ENCODE measurements at places on chromosomes 13 and 19.

- DNase-seq, result no peak
Observed at GRCh38 chr13:103866048-103866447, 799.8 kb upstream of the SLC10A2 start.

- no peak for DNase-seq
Observed at GRCh38 chr13:30802501-30802900, 67.2 kb downstream of the ALOX5AP start.

GRCh38 chr13:109963384-109963783 lies 177.0 kb upstream of the IRS2 start:
- no peak for DNase-seq

- DNase-seq, result no peak
Observed at GRCh38 chr19:51507192-51507591, 5.6 kb upstream of the SIGLEC12 start.

DNA sequence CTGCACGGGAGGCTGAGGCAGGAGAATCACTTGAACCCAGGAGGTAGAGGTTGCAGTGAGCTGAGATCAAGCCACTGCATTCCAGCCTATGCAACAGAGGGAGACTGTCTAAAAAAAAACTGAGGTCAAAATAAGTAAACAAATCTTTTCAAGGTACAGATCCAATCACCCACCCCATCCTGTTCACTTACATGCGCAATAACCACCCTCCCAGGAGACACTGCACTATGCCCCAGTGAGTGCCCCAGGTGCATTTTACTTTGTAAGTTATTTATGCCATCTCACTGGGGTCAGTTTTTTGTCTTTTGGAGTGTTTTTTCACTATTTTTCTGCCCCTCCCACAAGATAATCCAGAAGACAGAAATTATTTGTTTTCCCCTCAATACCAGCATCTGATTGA lies 6.9 kb upstream of the ZNF253 start:
- DNase-seq, result no peak

DNA sequence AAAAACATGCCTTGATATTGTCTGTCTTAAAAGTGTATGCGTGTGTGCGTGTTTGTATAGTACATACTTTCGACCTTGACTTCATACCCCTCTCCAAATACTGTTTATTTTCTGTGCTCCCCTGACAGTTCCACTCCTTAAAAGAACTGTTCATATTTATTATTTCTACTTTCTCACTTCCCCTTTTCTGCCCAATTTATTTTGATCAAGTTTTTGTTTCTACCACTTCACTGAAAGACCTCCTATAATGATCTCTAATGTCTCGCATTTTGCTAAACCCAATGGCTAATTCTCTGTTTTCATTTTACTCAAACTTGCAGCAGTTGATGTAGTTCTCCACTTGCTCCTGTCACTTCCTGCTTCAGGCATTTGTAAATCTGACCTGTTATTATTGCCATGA lies 426.1 kb upstream of the KLF12 start:
- DNase-seq, result no peak

DNA sequence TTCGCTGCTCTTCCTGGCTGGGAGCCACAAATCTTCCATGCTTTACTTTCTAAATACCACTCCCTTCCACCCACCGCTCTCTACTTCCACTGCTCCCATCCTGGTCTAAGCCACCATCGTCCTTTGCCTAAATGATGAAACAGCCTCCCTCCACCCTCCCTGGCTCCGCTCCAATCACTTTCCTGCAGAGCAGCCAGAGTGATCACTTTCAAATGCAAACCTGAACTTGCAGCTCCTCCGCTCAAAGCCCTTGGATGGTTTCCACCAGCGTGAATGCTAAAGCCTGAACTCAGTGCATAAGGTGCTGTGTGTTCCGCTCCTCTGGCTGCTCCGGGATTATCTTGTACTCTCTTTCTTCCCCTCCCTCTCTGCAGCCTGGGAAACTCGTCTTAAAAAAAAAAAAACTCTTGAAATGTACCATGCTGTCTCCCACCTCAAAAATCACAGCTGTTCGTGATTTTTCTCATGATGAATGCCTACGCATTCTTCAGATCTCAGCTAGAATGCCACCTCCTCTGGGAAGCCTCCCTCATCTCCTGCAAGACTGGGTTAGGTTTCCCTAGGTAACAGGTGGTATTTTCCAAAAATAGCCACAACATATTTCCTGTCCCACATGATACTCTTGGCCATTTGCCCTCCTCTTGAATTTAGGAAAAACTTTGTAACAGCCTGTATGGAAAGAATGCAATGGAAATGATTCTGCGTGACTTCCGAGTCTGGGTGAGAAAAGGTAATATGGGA lies 3.7 kb upstream of the SIN3B start:
- no peak for DNase-seq

- peak; percentile 80 for DNase-seq
Observed at GRCh38 chr13:33251131-33251661, 34.4 kb downstream of the STARD13 start.

DNA sequence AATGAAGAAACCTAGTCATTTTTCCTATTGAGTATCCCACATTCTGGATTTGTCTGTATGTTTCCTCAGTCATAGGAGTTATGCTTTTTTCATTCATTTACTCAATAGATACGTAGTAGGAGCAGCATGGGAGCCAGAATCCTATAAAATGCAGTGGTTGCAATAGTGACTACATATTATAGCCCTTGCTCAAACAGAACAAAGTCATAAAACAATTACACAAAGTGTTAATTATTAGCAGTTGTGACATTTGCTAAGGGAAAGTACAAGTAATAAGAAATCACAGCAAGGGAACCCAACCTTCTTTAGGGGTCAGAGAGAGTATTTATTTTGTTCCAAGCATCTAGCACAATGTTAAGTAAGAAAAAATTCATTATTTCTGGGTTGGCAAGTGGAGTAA lies 27.7 kb upstream of the POU4F1 start:
- no peak for DNase-seq

- no peak for DNase-seq
Observed at GRCh38 chr19:32227561-32228165, 117.7 kb upstream of the ZNF507 start.

- DNase-seq, result peak; percentile 60
Observed at GRCh38 chr13:74132776-74133656, 1.2 kb downstream of the KLF12 start.

DNA sequence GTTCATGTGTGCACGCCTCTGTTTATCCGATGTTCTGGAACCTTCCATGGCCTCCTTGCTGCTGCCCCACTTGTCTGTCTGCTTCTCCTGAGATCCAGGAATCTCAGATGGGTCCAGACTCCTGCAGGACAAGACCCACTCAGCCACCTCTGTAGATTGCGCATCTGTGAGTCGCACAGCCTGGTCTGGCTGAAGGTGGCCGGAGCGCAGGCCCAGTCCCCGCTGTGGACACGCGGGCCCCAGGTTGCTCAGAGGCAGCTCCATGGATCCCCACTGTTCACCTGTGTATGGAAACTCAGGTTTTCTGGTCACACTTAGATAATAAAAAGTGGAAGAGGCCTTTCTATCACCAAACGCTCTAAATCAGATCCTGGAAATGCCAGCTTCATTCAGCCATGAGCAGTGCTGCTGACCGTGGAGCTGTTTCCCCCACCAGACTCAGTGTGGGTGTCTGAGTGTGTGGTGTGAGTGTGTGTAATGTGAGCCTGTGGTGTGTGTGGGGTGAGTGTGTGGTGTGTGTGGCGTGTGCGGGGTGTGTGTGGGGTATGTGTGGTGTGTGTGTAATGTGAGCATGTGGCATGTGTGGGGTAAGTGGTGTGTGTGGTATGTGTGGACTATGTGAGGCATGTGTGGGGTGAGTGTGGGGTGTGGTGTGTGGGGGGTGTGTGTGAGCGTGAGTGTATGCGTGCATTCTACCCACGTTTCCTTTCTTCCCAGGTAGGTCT lies 59.5 kb downstream of the MCF2L start:
- no peak for DNase-seq

Data from common myeloid progenitor, CD34-positive (primary cell).